DMS79 treated with DMSO at 0.1 percent for 48 hours (cell line): ENCODE measurements at places on chromosomes 1 and 21.

- DNase-seq = no peak
These were observed 114.8 kb downstream of the HMCN1 start for GRCh38 chr1:185849014-185849413.

- DNase-seq = no peak
These were observed 52.9 kb downstream of the ESRRG start for GRCh38 chr1:216670118-216670883.

- no peak for DNase-seq
These were observed 12.7 kb upstream of the PCP4 start for GRCh38 chr21:39854572-39854971.

GRCh38 chr1:209900734-209901133, 37.3 kb upstream of the SYT14 start:
- DNase-seq = no peak

DNA sequence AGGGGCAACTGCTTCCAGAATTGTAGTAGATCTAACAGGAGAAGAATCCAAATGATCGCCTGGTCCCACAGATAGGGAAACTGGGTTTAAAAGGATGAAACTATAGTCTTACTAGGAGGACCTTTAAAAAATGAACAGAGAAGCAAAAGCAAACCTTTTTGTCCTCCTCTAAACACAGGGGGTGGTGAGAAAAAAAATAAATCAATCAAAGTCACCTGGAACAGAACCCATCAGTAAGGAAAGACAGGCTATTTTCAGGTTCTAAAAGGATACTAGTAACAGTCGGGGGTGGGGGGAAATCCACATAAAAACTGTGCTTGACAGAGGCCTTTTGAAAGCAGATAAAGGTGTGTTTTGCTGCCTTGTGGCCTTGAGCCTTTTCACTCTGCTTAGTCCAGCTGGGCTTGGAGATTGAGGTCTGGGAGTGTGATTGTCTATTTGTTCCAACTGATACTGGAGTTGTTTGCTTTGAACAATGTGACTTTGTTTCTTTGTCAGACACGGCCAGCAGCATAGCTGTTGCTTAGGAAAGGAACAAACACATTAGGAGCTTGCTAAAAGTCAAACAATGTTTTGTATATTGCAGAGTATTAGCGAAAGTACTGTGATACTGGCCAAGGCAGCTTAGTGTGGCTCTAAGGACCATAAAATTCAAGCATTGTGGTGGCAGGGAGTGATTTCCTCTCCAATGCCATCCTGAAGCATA, 141.1 kb upstream of the IRF2BP2 start:
- no peak for DNase-seq

DNA sequence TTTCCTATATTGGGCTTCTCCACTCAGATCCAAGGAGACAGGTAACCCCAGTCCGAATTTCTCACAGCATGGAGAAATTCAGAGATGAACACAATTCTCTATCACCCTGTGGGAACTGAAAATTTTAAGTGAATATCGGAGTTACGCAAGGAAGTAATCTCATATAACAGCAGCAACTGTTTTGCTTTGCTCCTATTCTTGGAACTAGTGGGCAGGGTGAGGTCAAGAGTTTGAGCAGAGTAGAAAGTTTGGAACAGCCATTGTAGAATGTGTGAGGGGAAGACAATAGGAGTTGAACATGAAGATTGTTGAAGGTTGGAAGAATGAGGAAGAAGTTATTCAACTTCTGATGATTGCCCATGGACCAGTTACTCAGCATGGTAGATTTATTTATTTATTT, 24.3 kb upstream of the SLC35D1 start:
- DNase-seq = no peak

- DNase-seq = no peak
These were observed 17.5 kb upstream of the ETV3 start for GRCh38 chr1:157155658-157156057.

DNA sequence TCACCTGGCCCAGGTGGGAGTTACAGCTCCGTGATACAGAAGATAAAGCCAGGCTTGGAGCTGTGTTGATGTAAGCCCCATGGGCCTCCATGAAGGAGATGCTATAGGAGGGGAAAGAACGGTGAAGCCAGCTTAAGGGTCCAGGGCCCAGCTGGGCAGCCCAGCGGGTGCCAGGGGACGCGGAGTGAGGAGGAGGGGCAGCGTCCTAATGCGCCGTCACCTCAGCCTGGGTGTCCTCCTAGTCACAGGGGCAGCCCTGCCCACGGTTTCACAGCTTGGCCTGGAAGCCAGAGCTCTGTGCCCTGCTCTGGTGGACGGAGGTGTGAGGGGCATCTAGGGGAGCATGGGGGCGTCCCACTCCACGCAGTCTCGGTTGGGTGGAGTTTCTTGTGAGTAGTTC, 52.7 kb upstream of the TTC34 start:
- DNase-seq = no peak

- DNase-seq = peak; percentile 50
These were observed 720 bp downstream of the LIN9 start for GRCh38 chr1:226308166-226308722.

GRCh38 chr1:198968866-198969265, 330.0 kb downstream of the PTPRC start:
- DNase-seq = no peak

GRCh38 chr1:225877580-225877979, 4.6 kb downstream of the TMEM63A start:
- DNase-seq = peak; percentile 21

DNA sequence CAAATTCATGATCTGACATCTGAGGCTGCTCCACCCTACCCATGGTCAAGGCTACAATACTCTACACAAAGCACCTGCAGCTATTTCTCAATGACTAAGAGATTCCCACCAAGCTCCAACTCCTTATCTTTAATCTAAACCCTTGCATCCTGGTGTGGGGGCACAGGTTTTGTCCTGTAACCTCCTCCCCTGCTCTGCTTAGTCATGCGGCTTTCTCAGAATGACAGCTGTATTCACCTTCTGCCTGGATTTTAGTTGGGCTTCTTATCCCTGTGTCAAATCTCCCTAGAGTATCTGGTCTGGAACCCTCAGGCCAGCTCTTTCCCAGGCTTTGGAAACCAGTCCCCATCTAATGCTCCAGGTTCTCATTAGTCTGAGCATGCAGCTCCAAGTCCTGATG, 159.0 kb downstream of the BARHL2 start:
- DNase-seq = no peak

- no peak for DNase-seq
These were observed 30.3 kb upstream of the TMEM125 start for GRCh38 chr1:43239484-43239883.

DNA sequence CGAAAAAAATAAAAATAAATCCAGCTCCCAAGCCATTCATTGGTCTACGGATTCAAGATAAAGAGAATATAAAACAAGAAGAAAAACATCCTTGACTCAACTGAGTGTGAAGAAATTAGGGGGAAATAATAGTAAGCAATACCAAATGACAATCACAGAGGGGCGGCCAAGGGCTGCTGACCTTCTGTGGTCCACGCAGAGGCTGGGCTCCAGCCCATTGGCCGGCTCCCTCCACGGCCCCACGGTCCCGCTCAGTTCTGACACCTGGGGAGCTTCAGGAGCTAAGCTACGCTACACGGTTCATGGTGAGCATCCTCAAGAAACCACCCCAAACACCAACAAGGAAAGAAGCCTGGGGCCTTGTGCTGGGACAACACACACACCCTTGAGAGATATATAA, 400 bp upstream of the KRTAP10-12 start:
- DNase-seq = no peak

- DNase-seq = peak; percentile 73
These were observed 5.0 kb downstream of the SRARP start for GRCh38 chr1:16009030-16009460.

DNA sequence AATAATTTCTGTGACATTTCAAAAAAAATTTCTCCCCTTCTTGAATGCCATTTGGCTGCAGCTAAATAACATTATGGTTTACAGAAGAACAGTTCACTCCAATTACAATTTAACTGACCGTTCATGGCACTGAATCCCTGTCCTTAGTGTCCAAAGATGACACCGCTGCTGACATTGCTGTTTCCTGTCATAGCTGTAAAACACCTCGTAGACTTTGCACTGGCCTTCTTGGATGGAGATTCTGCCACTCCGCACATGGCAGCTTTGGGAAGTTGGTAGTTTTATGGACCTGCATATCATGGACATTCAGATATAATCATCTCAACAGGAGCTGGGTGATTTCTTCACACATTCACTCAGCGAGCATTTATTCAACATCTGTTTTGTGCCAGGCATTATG, 5.0 kb downstream of the ARMH1 start:
- DNase-seq = no peak

- peak; percentile 58 for DNase-seq
These were observed 43.0 kb upstream of the TARDBP start for GRCh38 chr1:10969267-10969970.

DNA sequence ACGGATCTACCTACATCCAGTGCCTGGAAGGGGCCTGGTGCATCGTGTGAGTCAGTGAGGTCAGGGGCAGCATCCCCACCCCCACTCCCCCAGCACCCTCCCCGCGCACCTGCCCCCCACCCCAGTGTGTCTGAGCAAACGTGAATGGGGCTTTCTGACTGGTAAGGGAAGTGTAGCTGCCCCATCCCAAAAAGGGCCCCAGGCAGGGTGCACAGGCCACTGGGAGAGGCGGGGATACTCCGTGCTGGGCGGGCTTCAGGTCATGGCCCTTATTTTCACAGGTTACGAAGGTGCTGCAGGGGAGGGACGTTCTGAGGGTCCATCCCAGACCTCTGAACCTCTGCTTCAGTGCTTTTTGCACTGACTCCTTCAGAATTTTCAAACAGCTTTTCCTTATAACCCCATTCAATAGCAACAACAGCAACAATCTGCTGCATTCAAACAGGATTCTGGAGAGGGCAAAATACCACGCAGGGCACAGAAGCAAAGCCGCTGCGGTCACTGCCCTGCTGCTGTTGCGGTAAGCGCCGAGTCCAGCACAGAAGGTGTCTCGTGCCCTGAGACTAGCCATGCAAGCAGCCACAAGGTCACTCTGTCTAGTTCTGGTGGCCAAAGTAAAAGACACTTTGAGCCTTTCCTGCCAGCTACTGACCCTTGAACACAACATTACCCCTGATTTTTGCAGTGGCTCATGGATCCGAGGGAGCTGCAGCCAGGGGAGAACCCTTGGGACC, 10.3 kb downstream of the TTC34 start:
- DNase-seq = no peak

GRCh38 chr1:198756470-198756869, 117.6 kb downstream of the PTPRC start:
- DNase-seq = no peak

GRCh38 chr1:56409112-56409691, 170.2 kb downstream of the PLPP3 start:
- no peak for DNase-seq

DNA sequence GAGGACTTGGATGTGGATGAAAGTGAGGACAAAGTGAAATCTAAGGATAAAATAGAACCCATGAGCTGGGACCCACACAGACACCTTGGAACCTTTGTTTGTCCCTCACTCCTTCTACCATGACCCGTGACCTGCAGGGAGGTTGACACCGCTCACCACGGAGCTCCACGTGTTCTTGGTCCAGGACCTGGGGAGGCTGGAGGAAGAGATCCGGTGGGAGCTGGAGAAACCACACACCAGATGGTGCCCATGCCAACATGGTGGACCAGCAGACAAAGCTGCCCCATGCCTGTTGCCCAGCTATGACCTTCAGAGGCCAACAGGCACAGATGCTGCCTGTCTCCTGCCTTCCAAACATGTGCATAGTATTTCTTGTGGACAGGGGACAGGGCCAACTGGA, 721.9 kb downstream of the PTPRU start:
- DNase-seq = no peak

DNA sequence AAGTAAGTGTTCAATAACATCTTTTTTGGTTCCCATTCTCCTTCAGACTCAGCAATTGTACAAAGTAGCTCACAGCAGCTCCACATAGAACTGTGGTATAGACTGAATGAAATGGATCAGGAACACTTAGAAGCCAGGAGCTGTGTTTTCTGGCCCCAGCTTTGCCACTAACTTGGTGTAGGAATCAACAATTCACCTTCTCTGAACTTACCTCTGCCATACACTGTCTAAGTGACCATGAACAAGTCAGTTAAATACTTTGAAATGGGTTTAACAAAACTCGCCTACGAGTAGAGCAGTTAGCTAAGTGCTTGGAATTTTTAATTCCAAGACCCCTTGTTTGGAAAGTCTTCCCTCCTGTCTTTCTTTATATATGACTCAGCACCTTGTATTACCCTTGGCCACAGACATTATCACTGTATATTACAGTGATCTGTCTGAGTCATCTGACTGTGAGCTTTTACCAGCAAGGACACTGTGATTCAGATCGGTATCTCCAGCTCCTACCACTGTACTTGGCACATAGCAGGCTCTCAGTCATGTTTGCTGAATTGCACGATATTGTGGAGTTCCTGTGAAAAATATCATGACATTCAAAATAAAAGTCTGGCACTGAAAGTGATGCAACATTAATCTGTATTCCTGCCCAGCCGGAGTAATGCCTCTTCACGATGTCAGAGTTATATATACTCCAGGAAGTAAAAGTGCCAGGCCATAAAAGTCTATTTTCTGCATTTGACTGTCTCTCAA, 101.7 kb upstream of the BEND5 start:
- DNase-seq = no peak

DNA sequence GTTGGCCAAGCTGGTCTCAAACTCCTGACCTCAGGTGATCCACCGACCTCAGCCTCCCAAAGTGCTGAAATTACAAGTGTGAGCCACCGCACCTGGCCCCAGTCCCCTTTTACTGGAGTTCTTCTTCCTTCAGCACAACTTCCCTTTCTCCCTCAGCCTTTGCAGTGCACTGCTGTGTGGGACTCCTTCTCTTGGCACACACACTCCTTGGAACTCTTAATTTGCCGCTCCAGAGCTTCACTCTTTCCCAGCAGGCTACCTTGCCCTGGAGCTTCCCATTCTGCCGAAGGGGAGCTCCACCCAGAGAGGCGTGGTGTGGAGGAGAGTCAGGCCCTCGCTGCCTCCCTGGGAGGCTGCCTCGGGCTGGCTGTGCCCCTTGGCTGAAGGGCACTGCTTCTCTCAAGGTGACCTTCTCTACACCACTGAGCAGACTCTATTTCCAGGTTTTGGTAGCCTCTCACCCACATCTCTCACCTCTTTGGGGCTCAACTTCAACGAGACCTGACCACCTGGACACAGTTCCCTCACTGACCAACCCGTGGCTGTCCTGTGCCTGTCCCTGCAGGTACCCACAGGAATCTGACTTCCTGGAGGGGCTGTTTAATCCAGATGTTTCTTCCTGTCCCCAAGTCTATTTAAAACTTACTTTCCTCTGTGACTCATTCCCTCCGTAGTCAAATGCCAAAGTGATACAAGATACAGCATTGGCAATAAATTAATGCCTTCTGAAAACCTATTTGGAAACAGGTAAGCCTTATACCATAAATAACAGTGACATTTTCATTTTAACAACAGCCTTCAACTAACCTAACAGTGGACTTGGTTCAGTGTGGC, 227.3 kb upstream of the KIAA0040 start:
- DNase-seq = no peak

GRCh38 chr1:241822846-241823245, 25.2 kb upstream of the EXO1 start:
- no peak for DNase-seq

- no peak for DNase-seq
These were observed 14.6 kb upstream of the HLCS start for GRCh38 chr21:36981049-36981391.

DNA sequence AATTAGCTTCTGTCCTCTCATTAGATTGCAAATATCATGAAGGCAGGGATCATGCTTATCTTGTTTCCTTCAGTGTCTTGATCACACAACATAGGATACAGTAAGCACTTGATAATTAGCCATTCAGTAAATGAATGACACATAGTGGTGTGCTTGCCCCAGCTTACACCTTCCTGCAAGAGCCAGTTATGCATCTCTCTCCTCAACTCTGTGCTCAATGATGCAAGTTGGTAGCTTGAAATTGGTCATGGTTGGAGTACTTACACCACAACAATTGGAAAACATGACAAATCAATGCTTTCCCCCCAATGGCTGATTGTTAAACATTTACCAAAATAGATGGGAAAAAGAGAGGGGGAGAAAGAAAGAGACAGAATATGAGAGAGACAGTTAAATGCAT, 129.2 kb downstream of the NUF2 start:
- DNase-seq = no peak
